Ammon's horn (tissue), 1 donor: ENCODE measurements at places on chromosomes 7 and 10.

GRCh38 chr10:75117995-75118394 lies 6.5 kb downstream of the SAMD8 start:
- DNase-seq, result no peak

GRCh38 chr7:136405931-136406777 lies 429.0 kb upstream of the MTPN start:
- DNase-seq, result peak; percentile 79

GRCh38 chr7:44959433-44959951 lies 19.3 kb downstream of the MYO1G start:
- DNase-seq, result no peak

DNA sequence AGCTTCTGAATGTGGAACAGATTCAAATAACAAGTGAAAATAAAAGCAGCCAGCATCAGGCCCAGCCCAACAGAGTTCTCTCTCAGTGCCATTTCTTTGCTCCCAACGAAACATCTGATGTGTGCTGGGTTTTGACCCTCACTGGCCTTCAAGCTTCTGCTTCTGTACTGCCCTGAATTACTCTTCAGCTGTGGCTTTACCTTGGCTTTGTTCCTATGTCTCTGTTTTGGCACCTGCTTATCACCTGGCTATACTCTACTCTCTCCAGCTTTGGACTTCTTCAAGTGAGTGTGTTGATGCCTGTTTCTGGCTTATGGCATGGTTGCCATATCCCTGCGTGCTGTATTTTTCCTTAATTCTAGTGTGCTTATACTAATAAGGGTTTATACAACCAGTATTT lies 768.3 kb downstream of the SORCS1 start:
- DNase-seq, result no peak

DNA sequence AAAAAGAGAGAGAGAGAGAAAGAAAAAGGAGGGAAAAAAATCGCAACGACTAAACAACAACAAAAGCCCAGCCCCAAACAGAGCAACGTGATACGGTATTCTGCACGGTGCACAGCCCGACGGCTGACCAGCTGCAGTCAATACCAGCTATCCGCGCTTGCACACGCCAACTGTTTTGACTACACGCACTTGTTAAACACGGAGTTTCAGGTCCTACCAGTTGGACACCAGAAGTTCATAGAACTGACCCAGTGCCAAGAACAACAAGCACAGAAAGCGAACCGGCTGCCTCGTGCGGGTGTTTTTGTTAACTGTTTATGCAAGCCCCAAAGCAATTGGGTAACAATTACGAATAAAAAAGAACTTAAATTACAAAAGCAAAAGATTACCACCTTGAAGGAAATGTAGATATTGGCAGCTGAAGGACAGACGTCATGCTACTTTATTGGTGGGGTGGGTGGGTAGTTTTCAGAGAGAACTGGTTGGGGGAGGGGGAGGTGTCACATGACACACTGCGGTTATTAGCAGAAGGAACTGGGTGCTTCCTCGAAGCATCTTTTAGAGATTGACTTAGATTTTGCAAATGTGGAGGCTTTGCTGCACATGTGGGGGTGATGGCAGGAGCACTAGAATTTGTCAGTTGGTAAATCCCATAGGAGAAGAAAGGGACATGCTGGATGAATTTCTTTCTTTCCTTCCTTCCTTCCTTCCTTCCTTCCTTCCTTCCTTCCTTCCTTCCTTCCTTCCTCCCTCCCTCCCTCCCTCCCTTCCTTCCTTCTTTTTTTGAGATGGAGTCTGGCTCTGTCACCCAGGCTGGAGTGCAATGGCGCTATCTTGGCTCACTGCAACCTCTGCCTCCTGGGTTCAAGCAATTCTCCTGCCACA lies 110.6 kb upstream of the EFCAB10 start:
- peak; percentile 74 for DNase-seq

DNA sequence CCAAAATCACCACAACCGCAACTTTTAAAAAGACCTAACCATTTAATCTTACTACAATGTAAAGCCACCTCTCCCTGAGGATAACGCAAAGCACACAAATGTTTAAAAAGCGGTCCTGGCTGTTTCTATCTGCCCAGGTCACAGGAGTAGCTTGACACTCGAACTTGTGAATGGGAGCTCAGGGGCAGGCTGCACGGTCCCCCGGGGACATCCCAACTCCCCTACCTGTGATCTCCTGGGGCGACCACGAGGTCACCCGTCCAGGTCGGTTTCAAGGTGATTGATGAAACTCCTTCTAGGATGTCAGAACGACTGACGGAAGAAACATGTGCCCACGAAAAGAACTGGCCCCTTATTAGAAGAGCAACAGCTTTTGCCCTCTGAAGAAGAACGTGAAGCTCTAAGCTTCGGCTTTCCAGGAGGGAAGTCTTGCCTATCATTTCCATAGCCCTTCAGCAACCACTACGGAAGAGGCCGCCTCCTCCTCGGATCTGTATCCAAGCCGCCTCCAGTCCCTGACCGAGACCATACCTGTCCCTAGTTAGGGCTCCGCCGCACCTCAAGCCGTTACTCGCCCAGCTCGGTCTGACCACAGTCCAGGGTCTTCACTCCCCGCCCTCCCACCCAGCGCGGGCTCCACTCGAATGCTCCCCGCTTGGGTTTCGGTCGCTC lies 459 bp downstream of the CYCS start:
- DNase-seq, result peak; percentile 48

DNA sequence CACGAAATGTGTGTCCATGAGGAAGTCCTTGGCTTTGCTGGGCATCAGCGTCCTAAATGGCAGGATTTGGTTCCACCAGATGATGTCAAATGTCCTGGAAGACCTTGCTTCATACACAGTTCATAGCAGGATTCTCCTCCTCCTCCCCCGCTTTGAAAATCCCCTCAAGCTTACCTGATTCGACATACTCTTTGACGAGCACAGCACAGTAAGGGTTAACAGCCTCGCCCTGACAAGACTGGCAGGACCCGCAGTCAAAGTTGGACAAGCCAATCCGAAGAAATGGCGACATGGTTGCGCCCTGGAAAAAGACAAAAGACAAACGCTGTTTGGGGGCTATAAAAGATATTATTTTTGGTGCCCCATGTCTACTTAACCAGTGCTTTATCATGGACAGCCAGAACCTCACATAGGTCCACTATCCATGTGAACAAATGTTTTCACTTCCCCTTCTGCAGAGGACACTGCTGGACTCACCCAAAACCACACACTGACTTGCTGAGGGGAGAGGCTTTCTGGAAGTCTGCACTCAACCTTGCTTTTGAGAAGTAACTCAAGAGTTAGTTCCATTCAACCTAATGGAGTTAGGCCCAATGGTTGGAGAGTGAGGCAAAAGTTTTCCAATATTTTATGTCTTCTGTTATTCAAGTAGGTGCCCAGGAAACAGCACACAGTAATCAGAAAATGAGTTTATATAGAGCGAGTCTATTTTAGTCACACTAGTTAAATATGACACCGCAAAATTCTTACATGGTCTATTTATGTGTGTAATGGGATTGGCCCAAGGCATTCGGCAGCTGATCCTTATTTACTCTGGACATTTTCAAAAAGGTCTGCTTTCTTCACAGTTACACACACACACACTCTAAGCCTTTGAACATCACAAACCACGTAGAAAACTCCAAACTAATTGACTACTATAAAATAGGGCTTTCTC lies 65.0 kb downstream of the PRKCQ start:
- DNase-seq, result peak; percentile 67

DNA sequence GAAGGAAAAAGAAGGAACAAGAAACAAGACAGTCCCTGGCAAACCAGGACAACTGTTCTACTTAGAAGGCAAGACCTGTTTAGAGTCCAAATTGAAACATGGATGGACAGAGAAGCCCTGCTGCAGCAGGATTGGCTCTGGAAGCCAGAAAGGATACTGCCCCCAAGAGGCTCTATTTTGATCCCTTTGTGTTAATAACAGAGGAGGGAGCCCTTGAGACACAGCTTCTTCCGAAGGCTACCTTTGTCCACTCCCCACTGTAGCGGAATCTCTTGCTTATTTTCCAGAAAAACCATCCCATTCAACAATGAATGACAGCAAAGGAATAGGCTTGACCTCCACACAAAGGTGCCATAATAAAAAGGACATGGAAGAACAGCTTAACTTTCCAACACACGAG lies 120.3 kb upstream of the FOXK1 start:
- DNase-seq, result no peak

- no peak for DNase-seq
Measured at GRCh38 chr10:102313221-102313896, 68.0 kb downstream of the GBF1 start.

DNA sequence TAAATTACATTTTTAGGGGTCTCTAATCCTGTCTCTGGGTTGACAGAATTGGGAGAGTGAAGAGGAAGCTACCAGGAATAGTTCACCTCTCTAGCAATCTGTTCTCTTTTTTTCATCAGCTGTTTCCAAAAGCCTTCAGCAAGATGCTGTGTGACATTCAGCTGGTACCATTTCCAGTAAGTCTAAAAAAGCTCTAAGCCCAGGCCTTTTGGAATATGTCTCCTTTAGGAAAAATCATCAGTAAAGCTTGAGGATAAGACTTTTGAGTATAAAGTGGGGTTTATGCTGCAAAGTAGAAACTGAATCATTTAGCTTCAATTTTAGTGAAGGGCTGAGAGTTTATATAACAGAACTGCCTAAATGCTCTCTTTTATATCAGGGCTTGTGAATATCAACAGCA lies 81.5 kb downstream of the CCNY start:
- DNase-seq, result no peak

DNA sequence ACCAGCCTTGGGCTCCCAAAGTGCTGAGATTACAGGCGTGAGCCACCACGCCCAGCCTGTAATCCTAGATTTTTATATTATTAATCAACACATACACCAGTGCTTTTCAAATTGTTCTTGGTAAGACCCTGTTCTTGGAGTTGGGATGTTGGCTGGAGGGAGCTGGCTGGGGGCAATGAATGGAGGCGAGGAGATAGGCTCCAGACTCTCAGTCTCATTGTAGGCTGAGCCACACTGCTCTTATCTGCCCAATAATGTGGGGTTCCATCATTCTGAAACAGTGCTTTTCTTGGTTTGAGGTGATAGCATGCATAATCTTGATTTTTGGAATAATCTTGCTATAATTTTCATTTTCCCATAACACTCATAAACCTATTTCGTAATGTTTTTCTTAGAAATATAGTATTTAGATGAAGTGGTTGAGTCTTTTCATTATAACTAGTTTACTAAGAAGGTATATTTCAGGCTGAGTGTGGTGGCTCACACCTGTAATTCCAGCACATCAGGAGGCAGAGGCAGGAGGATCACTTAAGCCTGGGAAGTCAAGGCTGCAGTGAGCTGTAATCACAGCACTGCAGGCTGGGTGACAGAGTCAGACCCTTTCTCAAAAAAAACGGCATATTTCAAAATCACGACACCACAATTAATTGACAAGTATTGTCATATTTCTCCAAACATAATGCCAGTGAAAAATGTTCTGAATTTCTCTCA lies 65.1 kb upstream of the LYZL2 start:
- no peak for DNase-seq
